ENCODE measurements at places on chromosomes 11 and 22.

DNA sequence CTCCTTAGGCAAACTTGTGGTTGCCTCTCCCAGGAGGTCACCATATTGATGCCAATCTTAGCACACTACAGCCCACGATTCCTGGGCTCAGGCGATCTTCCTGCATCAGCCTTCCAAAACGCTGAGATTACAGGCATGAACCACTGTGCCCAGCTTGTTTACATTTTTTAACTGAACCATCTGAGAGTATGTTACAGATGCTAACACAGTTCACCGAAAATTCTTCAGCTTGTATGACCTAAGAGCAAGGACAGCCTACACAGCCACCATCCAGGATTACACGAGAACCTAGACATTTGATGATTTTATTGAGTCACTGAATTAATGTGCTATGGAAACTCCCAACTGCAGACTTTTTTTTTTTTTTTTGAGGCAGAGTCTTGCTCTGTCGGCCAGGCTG lies 5.8 kb upstream of the LGALS1 start:
- no peak for DNase-seq

DNA sequence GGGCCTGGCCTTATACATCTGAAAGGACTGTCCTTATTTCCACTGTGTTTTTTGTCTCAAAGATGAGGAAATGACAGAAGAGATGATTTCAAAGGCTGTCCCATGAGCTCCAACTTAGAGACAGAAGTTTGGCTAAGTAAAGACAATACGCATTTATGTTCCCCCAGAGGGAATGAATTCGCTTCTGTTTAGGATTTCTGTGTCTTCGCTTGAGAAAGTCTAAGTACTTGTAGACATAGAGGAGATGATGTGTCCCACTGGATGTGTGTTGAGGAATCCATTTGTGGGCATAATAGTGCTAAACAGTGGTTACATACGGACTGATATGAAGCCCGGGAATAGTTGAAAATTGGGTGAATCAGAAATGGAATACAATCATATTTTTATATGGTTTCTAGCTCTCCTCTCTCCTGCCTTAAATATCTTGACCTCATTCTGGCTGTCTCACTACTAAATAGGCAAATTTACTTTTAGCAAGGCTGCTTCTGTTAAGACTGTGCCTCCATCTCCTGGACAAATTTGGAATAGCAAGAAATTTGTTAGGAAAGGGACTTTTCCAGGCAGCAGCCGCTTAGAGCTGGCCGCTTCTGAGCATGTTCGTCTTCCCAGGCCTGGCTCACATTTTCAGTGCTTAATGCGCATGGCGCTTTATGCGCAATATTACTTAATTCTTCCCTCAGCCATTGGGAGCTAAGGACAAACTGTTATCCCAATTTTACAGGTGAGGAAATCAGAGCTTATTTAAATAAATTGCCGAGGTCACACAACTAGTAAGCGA lies 1.9 kb upstream of the PEX26 start:
- DNase-seq: no peak

DNA sequence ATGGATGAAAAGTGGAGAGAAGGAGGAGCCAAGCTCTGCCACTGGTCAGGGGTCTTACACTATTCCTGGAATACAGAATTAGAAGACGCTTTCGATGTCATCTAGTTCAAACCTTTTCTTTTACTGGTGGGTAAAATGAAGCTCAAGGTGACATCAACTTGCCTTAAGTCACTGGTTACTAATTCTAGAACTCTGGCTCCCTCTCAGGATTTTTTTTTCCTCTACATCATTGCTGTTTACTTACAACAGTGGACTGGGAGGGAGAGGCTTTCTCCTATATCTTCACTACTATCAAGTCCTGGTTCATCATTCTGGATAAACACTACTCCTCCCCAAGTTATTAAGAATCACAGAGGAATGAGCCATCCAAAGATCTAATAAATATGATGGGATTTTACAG lies 82.9 kb downstream of the ETS1 start:
- DNase-seq: no peak

DNA sequence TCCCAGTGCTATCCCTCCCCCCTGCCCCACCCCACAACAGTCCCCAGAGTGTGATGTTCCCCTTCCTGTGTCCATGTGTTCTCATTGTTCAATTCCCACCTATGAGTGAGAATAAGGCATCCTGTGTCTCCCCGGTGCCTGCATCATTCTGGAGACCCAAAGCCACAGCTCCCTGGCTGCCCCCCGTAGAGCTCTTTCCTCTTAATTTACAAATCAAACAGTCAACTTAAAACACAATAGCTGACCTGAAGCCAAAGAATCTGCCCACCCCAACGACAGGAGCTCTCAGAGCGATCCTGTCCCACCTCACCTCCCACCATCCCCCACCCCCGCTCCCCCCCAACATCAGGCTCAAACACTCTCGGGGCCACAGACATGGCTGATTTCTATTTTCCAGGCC lies 558.3 kb downstream of the BRD1 start:
- no peak for DNase-seq

- DNase-seq: no peak
These were observed 13.9 kb downstream of the RBM4B start for GRCh38 chr11:66663741-66664296.

DNA sequence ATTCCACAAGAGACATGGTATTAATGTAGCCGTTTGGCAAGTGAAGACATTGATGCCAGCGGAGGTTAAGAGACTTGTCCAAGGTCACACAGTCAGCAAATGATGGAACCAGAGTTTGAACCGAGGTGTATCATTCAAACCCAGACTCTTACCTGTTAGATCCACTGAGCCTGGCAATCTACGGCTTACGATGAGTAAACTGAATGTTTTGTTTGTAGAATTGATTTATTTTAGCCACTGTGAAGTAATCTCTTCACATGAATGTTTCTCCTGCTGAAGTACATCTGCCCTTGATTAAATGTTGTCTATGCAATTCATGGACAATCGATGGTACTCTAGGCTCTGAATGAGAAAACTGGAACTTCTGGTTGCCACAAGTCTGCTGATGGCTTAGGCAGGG lies 155.5 kb upstream of the NAV2 start:
- DNase-seq: no peak

DNA sequence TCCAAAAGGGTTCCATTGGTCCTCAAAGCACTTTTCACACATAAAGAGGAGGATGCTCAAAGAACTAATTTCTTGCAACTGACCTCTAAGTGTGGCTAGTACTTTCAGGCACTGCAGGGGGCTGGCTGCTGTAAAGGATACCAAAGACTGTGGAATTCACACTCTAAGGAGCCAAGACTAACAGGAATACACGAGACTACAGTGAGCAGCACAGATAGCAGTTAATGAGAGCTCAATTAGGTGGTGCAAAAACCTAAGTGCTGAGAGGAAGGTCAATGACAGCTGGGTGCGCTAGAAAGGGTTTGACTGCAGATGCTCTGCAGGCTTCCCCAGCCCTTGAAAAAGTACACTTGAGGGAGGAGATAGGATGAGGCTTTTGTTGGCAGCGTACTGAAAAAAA lies 124.3 kb upstream of the NTM start:
- no peak for DNase-seq

- DNase-seq: no peak
These were observed 11.4 kb upstream of the PITPNB start for GRCh38 chr22:27930331-27931060.

GRCh38 chr11:84384731-84385130 lies 1098.6 kb upstream of the CCDC90B start:
- DNase-seq: no peak

GRCh38 chr11:3861683-3862082 lies 6.2 kb downstream of the STIM1 start:
- no peak for DNase-seq

GRCh38 chr11:26219183-26220117 lies 112.5 kb upstream of the ANO3 start:
- no peak for DNase-seq

GRCh38 chr11:83630211-83630610 lies 344.0 kb upstream of the CCDC90B start:
- DNase-seq: no peak

DNA sequence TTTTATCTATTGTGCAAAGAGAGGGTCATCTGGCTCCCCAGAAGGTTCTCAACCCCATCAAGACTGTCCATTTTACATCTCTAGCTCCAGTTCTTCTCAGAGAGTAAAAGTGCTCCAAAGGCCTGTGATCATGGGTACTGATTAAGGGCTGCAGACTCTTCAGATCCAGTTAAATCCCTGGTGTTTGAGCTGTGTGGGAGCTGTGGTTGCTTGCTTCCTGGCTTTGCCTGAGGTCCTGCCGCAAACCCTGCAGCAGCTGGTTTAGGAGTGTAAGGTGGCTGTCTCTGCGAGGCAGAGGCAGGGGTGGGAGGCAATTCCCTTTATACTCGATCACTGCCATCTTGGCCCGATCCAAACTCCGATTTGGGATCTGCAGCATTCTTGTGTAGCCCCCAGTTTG lies 1.2 kb downstream of the MRPL17 start:
- DNase-seq: no peak

DNA sequence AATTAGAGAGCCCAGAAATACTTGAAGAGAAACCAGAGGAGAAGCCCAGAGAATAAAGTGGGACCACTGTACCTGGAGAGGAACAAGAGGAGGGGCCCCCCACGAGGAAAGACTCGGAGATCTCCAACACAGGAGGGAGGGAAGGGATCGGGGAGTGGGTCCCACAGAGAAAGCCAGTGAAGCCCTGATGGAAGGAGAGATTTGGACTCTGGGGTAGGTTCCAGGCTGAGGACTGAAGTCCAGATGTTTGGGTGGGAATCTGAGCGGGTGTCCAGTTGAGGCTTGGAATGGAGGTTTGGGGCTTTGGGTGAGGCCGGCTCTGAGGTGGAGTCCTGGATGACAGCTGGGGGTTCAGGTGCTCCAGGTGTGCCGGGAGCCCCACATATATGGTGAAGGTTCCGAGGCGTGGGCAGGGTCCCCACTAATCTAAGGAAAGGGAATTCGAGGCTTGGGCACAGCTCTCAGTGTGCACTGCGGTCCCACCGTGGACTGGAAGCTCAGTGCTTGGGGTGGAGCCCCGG lies 32.6 kb downstream of the PDE2A start:
- DNase-seq: no peak

GRCh38 chr11:61112575-61112974 lies 10.3 kb downstream of the CD5 start:
- no peak for DNase-seq

DNA sequence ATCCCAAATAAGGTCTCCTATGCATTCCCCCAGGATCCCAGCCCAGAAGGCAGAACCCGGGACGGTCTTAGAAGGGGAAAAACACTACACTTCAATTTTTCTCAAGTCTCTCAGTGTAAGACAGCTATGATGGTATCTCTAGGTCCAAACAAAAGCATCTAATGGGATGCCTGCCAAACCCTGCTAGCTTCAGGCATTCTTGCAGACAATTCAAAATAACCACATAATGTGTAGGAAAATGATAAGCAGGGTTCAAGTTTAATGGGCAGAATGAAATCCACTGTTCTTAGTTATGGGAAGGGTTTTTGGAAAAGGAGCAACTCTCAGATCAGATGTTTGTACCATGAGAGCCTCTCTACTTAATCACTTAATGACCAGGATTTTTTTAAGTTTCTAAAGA lies 119.8 kb upstream of the ANO1 start:
- no peak for DNase-seq

- DNase-seq: no peak
These were observed 79.4 kb downstream of the ZC3H12C start for GRCh38 chr11:110172468-110173065.

DNA sequence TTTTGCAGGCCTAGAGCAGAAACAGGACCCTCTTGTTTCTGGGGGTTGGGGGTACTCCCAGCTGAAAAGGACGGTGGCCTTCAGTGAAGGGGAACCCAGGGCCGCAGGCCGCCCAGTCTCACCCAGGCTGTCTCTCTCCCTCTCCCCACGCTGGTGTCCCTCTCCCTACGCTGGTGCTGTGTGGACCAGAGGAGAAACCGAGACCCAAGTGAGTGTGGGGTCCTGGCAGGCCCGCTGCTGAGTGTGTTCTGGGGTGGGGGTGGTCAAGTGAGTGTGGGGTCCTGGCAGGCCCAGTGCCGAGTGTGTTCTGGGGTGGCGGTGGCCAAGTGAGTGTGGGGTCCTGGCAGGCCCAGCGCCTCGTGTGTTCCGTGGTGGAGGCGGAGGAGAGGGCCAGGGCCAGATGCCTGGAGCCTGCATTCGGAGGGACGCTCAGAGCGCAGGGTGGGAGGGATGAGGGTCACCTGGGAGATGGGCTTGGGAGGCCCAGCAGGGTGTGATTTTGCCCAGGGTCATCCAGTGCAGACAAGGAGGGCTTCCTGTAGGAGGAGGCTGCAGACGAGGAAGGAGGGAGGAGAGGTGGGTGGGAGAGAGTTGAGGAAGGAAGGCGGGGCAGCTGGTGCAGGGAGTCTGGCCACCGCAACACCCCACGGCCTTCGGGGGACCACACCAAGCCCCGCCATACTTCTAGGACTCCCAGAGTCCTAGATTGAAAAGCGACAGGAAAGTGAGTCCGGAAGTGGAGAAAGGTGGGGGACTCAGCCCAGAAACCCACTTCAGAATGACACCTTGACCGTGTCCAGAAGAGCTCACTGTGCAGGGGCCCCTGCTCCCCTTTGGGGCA lies 10.3 kb downstream of the TNNT3 start:
- DNase-seq: no peak

DNA sequence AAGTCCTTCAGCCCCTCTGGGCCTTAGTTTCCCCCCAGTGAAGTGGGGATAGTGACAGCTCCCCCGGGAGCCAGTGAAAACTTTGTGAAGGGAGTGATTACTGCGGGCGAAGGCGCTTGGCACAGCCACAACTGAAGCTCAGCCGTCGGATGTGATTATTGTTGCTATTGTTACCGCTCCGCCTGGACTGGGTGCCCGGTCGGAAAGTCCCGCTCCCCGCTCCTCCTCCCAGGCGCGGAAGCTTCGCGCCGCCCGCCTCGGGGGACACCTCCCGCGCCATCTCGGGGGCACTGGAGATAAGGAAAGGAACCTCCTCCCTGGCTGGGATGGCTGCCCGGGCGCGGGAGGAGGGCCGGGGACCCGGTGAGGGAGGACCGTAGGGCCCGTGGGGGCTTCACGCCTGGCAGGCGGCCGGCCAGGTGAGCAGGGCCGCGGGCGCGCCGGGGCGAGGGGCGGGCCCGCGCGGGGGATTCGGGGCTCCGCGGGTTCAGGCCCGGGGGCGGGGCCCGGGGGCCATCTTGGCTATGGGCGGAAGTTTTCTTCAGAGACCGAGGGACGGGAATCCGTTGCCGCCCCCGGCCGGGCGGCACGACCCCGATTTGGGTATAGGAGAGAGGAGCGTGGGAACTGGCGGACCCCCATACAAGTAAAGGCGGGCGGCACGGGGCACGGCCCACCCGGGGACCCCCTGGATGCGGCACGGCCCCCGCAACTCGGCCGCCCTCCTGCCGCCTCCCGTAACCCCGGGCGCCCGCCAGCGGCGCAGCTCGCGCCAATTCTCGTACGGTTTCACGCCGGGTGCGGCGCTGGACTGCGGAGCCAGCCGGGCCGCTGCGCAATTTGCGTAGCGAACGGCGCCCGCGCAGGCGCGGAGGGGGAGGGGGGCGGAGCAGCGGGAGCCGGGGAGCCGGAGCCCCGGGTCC lies at the start of gene GPR137:
Gene GPR137 (plus strand): TSS at position 887 of the 923 bp plus-strand sequence. CDS start 677 bp downstream, outside the sequence.
- DNase-seq: peak; percentile 90
